ENCODE measurements at places on chromosomes 16 and 17.

DNA sequence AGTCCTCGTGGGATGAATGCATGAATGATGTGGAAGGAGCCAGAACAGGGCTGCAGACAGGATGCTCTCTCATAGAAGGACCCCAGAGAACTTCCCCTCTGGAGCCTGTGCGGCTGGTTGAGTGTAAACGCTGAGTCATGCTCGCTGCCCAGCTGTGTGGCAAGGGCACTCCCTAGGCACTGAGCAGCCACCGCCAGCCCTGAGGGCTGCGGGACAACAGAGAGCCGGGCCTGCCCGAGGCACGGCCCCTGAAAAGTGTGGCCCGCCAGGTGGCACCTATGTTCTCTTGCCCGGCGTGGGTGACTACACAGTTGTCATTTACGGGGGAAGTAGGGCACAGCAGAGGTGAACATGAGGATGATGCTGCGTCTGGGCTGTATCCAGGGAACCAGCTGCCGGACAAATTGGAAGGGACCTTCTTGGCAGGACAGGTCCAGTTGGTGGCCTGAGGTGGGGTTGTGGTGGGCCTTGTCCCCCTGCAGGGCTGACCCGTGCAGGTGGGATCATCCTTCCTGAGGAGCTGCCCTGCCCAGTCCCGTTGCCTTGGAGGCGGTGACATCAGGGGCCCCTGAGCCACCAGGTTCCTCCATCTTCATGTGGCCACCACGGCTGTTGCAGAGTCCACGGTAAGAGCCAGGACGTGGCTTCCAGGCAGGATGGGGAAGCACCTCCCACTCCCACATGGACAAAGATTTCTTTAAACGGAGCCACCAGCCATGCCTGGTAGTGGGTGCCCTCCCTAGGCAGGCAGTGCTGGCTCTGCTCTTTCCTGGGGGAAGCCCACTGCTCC lies 94.8 kb upstream of the CBX4 start:
- H3K4me1 ChIP-seq, result peaks cover 41% of the 10 kb centered on the region
- no peaks in the 10 kb centered on the region for H3K36me3 ChIP-seq
- DNase-seq, result peak; percentile 72
- H3K27me3 ChIP-seq, result no peaks in the 10 kb centered on the region

GRCh38 chr17:7750321-7750821 lies 32.8 kb downstream of the DNAH2 start:
- no peaks in the 10 kb centered on the region for H3K36me3 ChIP-seq
- H3K4me3 ChIP-seq, result no peak overlapping the region
- no peak for DNase-seq
- H3K27ac ChIP-seq, result no peak overlapping the region
- no peaks in the 10 kb centered on the region for H3K4me1 ChIP-seq

GRCh38 chr16:66405057-66405783 lies 21.9 kb upstream of the BEAN1 start:
- peaks cover 2% of the 10 kb centered on the region for H3K36me3 ChIP-seq
- H3K4me3 ChIP-seq, result no peak overlapping the region
- peaks cover 39% of the 10 kb centered on the region for H3K4me1 ChIP-seq
- DNase-seq, result no peak

- H3K4me1 ChIP-seq, result peaks cover 17% of the 10 kb centered on the region
- no peak overlapping the region for H3K4me3 ChIP-seq
- peaks cover 27% of the 10 kb centered on the region for H3K36me3 ChIP-seq
- H3K27me3 ChIP-seq, result no peaks in the 10 kb centered on the region
These were observed 4.5 kb upstream of the BRCA1 start for GRCh38 chr17:43129671-43130010.

- H3K36me3 ChIP-seq, result no peaks in the 10 kb centered on the region
- no peak for DNase-seq
- no peaks in the 10 kb centered on the region for H3K4me1 ChIP-seq
- H3K27ac ChIP-seq, result no peak overlapping the region
These were observed 30.3 kb upstream of the VAT1L start for GRCh38 chr16:77758046-77758445.

GRCh38 chr16:51201604-51202003 lies 50.5 kb upstream of the SALL1 start:
- no peaks in the 10 kb centered on the region for H3K4me1 ChIP-seq
- H3K36me3 ChIP-seq, result no peaks in the 10 kb centered on the region
- no peaks in the 10 kb centered on the region for H3K27me3 ChIP-seq
- no peak overlapping the region for H3K4me3 ChIP-seq
- no peak for DNase-seq
